ENCODE measurements at places on chromosomes 7 and 10.

- no peak for DNase-seq
Observed at GRCh38 chr10:70773965-70774809, 11.0 kb downstream of the TBATA start.

- peak; percentile 19 for DNase-seq
Observed at GRCh38 chr10:102413053-102413705, 5.4 kb downstream of the PSD start.

- no peak for DNase-seq
Observed at GRCh38 chr7:27423290-27423689, 180.7 kb downstream of the EVX1 start.

GRCh38 chr10:121288011-121288410 lies 310.2 kb downstream of the FGFR2 start:
- DNase-seq = no peak

- DNase-seq = no peak
Observed at GRCh38 chr7:85289279-85289678, 102.4 kb upstream of the SEMA3D start.

DNA sequence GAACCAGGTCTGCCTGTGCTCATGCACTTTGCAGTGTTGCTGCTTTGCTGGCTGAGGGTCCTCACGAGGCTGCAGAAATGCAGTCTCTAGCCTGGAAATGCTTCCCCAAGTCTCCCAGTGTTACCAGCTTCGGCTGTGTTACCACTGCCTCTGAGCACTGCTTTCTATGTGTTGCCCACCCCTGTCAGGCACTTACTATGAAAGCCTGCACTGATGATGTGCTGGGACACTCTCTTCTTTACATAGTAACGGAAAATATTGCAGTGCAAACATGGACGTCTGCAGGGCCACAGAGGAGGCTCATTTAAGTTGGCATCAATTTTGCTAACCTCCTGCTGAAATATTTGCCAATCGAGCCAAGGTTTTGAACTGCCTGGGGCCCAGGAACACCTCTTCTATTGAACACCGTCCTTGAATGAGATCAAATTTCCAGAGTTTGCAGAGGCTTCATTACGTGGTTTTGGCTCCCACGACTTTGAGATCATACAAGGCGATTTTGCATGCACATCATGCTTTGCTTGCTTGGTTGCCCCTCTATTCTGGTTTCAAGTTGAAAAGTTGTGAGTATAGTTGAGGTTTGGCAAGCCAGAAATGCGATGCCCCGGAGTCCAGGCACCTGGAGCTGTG lies 404.7 kb upstream of the PODXL start:
- DNase-seq = no peak

DNA sequence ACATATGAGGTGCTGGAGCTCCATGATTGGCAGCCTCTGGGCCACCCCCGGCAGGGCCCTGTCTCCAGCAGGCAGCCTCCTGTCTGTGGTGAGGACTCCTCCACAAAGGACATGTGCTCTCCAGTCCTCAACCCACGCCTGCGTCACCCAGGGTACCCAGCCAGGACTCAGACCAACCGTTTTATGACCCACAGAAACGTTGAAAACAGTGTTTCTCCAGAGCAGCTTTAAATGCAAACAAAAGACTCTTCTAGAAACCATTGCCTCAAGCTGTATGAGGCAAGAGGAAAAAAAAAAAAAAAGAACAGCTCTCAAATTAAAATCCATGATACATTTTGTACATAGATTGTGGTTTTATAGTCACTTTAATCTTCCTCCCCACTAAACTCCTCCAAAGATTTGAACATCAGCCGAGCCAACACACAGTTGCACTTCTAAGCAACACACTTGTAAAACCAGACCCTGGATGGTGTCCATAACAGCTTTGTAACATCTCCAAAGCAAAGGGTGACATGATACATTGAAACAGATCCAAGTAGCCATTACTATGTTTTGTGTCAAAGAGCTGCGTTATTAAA lies 175.0 kb upstream of the LYZL2 start:
- DNase-seq = no peak

GRCh38 chr10:132746801-132747625 lies 38.9 kb downstream of the NKX6-2 start:
- no peak for DNase-seq

GRCh38 chr10:2786251-2786650 lies 281.1 kb upstream of the PFKP start:
- no peak for DNase-seq

GRCh38 chr10:110003524-110003885 lies 4.3 kb upstream of the ADD3 start:
- DNase-seq = no peak

DNA sequence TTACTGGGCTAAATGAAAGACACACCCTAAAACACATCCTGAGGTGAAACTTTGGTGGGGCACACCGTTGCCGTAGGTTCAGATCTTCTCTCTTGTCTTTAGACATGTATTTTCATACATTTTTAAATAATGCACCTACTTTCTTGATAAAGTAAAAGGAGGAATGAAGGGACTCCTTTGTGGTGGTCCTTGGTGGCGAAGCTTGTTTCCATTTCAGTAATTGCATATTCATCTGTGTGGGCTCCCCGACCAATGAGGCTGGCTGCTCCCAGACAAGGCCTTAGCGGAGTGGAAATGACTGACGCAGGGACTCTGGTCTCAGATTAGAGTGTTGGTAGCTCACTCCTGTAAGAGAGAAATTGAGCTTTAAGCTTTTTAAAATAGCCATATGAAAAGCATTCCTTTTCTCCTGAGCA lies 815 bp downstream of the CCSER2 start:
- DNase-seq = peak; percentile 9

- DNase-seq = no peak
Observed at GRCh38 chr7:138773817-138774216, 24.0 kb upstream of the TMEM213 start.

DNA sequence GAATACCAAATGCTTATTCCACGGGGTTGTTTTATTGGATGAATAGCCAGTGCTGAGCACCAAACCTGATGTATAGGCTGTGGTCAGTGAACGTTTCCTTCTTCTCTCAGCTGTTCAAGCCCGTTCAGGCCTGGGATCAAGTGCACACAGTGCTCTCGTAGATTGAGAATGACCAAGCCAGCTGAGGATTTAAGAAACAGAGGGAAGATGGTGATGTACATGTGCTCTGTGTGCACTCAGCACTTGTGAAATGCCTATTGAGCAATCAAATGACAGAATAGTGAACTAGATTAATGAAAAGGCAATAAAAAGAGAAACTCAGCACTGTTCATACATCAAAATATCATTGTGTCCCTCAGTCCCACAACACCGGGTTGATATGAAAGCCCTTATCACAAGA lies 302.5 kb downstream of the BMPER start:
- no peak for DNase-seq

DNA sequence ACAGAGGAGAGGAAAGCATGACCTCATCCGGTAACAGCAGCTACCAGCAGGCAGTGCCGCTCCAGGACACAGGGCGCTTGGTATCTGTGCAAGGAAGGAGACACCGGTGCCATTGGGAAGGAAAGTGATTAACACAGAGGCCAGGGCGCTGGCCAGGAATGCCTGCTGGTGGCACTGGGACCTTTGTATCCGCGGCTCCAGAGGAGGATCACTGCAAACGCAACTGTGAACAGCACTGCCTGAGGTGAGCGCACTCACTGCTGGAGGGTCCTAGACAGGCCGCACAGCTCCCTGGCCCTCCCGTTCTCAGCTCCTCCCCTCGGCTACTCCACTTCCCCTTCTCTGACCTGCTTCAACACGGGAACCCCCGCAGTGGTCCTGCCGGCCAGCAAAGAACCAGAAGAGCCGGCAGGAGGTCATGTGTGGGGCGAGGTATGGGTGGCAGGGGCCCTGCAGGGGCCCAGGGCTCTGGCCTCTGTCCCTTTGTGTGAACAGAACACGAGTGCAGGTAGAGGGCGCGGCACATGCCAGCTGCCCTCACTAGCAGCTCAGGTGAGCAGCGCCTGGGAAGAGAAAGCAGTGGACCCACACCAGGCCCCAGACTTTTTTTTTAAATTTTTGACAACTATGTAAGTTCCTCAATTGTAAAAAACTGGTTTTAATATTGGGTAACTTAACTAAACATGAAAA lies 107.6 kb downstream of the VIPR2 start:
- DNase-seq = no peak

GRCh38 chr10:3889961-3890522 lies 105.0 kb upstream of the KLF6 start:
- DNase-seq = no peak

- DNase-seq = no peak
Observed at GRCh38 chr10:1395025-1395480, 338.9 kb downstream of the WDR37 start.

DNA sequence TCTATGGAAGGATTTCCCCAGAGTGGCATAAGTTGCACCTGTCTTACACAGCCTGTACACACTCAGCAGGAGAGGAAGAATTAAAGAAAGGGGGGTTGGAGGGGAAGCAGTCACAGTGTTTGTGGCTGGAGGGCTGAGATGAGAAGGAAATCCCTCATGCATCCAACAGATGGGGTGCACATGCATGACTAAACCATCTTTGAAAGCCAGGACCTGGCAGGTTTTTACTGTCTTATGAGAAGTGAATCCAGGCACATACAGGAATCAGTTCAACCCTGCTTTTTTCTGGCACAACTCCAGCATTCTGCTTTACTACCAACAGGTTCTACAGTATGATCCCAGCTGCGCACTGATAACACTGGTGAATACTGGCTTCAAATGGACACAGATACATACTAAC lies 107.7 kb downstream of the CACNA2D1 start:
- DNase-seq = peak; percentile 98

- no peak for DNase-seq
Observed at GRCh38 chr7:68454931-68455330, 1143.3 kb upstream of the AUTS2 start.

- DNase-seq = no peak
Observed at GRCh38 chr10:97034958-97035769, 150.6 kb downstream of the SLIT1 start.

GRCh38 chr7:157519246-157519645 lies 182.4 kb downstream of the DNAJB6 start:
- no peak for DNase-seq

- no peak for DNase-seq
Observed at GRCh38 chr7:138893258-138893657, 87.9 kb downstream of the KIAA1549 start.

DNA sequence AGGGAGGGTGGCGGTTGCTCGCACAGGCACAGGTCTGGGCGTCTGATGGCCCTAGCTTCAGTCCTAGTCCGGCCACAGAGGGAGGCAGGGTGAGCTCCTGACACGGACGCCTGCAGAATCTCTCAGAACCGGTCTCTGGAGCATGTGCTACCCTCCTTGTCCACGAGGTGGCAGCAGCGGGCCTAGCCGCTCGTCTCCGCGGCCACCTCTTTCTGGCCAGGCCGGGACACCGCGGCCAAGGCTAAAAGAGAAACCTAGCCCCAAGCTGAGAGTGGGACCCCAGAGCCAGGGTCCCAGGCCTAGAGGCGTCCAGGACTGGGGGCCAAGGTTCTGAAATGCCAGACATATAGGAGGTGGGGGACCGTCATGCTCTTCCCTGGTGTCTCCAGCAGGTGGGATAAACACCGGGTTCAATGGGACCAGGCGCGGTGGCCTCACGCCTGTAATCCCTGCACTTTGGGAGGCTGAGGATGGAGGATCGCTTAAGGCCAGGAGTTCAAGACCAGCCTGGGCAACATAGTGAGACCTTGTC lies 3.2 kb upstream of the LAT2 start:
- peak; percentile 51 for DNase-seq

DNA sequence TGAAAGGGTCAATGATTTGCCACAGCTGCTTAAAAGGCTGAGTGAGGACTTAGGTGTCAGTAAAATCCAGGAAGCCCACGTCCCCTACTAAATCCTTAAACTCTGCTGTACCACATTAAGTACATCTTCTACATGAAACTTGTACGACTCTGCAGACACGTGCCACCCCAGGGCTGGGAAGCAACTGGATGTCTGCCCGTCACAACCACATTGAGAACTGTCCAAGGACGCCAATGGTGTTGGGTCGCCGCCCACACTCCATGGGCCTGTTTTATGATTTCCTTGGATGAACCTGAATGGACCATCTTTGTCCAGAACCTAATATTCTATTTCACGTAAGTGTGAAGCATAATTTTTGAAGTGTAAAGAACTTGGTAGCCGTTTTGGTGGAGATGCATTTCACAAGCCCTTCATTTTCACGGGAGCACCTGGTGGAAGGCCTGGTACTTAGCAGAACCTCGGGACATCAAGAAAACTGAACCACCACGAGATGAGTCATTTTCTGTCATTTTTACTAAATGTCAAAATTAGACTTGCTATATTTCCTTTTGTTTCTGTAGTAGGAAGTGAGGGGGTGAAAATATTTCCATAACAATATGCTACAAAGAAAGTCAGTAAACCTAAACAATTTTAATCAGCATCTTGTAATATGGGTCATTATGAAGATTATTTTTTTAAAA lies 134.9 kb downstream of the SFMBT2 start:
- no peak for DNase-seq

DNA sequence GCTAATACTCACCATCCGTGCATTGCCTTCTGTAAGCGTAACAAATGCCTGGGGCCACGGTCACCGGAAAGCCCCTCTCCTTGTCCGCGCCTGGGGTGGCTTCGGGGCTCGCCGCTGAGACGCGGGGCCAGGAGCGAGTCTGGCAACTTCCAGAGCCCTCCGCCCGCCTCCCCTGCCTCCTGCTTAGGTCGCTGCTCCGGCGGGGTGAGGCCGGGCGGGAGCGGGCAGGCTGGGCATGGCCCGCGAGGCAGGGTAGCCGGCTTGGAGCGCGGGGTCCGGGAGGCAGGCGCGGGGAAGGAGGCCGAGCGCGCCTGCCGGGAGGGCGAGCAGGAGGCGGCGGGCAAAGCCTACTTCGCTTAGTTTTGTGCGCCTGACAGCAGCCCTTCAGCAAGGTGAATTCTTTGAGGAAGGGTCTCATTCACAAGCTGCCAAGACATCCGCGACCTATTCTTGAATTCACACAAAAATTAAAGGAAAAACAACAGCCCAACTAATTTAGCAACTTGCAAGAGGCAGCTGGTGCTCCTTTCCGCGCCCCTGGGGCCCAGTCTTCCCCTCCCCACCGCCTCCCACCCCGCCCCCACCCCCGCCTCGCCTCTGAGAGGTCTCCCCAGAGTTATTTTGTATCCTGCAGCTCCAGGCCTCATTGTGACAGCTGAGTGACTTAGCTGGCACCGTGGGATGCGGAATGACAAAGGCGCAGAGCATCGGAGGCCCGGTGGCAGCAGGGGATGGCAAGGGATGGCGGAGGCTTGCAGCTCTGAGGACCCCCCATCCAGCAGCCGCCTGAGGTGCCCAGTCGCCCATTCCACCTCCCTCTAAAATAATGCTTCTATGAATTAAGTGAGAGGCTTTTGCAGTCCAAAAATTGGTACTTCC lies 12.8 kb upstream of the KAT6B start:
- DNase-seq = no peak

- DNase-seq = peak; percentile 18
Observed at GRCh38 chr7:78222001-78222751, 423.6 kb downstream of the PHTF2 start.

GRCh38 chr7:106515321-106515720 lies 145.6 kb downstream of the CCDC71L start:
- DNase-seq = no peak
